ENCODE measurements at places on chromosomes 7 and 10.

DNA sequence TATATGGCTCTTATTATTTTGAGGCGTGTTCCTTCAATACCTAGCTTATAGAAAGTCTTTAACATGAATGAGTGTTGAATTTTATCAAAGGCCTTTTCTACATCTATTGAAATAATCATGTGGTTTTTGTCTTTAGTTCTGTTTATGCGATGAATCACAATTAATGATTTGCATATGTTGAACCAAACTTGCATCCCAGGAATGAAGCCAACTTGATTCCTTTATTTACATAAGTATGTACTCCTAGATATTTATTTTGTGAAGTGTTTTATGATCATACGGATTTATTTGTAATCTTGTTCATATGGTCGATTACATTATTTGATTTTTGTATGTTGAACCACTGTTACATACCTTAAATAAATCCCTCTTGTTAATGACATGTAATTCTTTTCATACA is 244.3 kb upstream of the KCND2 start:
- no peak for DNase-seq

DNA sequence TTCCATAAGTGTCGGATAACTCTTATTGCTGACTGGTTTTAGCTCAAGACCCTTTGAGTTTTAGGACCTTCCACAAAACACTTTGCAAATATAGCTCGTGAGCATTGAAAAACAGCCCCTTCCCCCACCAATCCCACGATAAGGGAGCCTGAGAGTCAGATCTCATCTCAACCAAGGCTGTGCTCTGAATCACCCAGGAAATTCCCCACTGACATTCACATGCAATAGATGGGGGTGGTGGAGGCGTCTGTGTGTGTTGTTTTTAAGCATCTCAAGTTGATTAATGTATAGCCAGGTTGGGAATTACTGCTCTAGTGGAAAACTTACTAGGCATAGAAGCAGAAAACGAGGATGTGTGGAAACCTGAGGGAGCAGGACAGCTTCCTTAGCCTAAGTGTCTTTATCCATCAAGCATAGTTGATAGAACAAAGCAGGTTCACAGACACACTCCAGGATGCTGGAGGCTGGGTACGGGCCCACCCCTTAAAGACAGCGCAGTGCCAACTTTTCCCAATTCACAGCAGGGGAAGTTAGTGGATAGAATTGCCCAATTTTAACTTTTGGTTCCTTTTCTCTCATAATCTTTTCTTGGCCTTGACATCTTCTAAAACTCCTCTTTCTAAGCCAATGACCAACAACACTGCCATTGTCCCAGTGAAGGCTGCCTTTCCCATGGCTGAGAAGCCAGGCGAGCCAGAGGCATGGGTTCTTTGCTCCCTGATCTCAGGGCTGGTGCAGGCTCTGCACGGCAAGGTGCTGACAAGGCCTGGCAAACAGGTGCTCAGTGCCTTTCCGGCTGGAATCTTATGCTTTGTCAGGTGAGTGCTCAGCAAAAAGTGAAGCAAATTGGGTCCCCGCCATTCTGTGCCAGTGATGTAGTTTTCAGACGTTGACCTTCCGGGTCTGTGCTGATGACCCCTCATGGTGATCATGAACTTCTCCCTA is 98.5 kb upstream of the INSIG1 start:
- peak; percentile 33 for DNase-seq

DNA sequence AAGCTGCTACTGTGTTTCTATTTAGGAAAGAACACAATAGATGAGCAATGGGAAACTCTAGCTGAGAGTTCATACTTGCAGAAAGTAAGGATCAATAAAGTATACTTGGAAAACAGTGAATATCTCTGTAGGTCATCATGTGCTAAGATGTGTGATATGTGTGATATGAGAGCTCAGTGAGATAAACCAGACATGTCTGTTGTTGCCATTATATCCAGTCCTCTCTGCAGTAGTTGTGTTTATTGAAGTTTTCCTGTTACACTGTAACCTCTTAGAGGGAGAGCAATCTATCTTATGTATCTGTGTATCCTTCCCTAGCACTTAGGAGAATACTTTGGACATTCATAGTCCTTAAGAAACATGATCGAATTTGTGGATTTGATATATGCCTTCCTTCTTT is 19.1 kb downstream of the TRUB1 start:
- no peak for DNase-seq

DNA sequence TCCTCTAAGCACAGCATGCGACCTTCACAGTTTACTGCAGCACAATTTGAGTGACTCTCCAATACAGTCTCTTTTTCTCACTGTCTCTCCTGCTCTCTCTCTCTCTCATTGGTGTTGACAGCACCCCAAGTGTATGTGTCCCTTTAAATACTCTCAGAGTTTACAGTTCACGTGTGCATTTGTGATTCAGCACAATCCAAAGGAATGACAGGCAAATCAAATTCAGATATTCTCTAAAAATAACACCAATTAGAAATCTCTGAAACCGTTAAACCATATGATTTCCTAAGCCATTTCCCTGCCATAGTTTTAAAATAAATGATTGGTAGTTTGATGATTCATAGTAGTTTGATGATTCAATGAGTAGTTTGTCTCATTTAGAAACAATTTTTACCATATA is 104.0 kb upstream of the GAD2 start:
- DNase-seq = no peak

- no peak for DNase-seq
Measured at GRCh38 chr7:137272249-137272648, 71.3 kb downstream of the PTN start.

GRCh38 chr10:5503477-5503835 is 4.1 kb upstream of the CALML5 start:
- no peak for DNase-seq

- DNase-seq = no peak
Measured at GRCh38 chr7:90957883-90958282, 306.4 kb upstream of the FZD1 start.

- no peak for DNase-seq
Measured at GRCh38 chr10:60009276-60009675, 102.9 kb upstream of the CCDC6 start.

DNA sequence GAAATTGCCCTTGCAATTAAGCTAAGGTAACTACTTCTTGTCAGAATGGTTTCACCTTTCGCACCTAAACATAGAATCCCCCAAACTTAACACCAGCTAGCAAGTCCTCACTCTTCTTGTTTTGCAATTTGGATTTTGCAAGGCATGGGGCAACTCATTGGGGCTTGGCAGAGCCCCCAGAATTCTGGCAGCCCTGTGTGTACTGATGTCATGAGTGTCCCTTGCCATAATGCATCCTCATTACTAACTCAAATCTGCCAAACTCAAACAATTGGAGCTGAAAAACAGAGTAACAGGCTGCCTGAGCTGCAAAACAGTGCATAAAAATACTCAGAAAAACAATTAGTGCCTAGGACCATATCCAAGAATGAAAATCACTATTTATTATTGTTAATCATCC is 7.9 kb upstream of the XPNPEP1 start:
- DNase-seq = no peak

DNA sequence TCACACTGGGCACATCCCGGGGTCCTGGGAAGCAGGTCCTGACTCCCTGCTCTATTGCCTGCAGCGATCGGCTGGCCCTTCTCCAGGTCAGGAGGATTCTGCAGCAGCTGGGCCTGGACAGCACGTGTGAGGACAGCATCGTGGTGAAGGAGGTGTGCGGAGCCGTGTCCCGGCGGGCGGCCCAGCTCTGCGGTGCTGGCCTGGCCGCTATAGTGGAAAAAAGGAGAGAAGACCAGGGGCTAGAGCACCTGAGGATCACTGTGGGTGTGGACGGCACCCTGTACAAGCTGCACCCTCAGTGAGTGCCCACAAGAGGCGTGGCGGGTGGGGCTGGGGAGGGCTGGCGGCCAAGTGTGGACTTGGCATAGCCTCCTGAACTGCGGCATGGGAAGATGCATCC is 12.8 kb upstream of the HK1 start:
- no peak for DNase-seq

All from A549 (cell line).